ENCODE measurements at places on chromosomes 5 and 9. TPM values are rescaled to one million over a fixed set of nuclear protein-coding genes. Genes with fewer than 3 reads are reported as not detected.

GRCh38 chr9:4324513-4324912 is 24.6 kb upstream of the GLIS3 start:
- DNase-seq = no peak

- no peak for DNase-seq
Measured at GRCh38 chr9:79007701-79008483, 563.9 kb upstream of the TLE4 start.

GRCh38 chr5:73282383-73282782 is 109.4 kb downstream of the TMEM174 start:
- no peak for DNase-seq

DNA sequence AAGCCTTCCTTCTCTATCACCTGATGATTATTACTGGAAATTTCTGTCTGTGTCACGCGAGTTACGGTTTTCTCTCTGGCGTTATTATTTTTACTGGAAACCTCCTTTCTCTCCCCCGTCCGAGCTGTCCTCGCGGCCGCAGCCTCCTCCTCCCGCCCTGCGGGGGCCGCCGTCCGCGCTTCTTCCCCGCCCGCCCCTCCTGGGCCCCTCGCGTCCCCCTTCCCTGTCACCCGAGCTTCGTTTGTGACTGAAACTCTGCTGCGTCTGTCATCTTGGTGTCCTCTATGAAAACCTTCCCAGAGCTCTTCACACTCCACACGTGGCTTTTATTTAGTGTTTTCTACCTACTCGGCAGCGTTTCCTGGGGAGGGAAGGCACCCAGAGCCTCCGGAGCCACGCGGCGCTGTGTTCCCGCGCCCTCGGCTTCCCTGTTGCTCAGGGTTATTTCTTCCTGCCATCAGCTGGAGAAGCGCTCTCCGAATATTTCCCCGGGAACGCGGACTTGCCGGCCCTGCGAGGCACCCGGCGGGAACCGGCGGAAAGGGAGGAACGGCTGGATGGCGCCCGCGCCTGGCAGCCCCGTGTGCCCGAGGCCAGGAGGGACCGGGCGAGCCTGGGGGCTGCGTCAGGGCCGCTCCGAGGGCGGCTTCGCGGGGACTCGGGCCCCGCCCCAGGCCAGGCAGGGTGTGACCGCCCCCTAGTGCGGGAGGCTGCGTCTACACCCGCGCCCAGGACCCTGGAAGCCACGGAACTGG is 33.9 kb downstream of the TRIP13 start:
- peak; percentile 72 for DNase-seq

- DNase-seq = no peak
Measured at GRCh38 chr5:160470437-160471361, 49.0 kb downstream of the PTTG1 start.

DNA sequence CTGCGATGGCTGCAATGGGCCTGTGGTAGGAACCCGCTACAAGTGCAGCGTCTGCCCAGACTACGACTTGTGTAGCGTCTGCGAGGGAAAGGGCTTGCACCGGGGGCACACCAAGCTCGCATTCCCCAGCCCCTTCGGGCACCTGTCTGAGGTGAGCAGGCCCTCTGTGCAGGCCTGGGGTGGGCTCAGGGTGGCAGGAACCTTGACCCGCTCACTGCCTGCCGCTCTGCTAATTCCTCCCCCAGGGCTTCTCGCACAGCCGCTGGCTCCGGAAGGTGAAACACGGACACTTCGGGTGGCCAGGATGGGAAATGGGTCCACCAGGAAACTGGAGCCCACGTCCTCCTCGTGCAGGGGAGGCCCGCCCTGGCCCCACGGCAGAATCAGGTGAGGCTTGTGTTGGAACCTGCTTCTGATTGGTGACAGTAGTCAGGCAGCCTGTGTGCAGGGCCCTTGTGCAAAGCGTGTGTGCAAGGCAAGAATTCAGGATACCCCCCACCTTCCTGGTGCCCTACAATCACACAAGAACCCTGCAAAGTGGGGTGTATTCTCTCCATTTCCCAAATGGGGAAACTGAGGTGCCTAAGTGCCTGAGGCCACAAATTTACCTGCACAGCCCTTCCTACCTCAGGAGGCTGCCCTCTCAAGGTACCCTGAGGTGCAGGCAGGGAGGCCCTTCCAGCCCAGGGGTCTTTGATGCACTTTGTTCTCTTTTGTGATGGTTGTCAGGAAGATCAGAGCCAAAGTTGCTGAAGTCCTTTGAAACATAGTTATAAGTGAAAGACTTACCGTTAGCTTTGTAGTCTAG is 3.4 kb downstream of the SQSTM1 start:
- DNase-seq = no peak

- DNase-seq = no peak
Measured at GRCh38 chr5:102106599-102106998, 189.5 kb downstream of the SLCO4C1 start.

DNA sequence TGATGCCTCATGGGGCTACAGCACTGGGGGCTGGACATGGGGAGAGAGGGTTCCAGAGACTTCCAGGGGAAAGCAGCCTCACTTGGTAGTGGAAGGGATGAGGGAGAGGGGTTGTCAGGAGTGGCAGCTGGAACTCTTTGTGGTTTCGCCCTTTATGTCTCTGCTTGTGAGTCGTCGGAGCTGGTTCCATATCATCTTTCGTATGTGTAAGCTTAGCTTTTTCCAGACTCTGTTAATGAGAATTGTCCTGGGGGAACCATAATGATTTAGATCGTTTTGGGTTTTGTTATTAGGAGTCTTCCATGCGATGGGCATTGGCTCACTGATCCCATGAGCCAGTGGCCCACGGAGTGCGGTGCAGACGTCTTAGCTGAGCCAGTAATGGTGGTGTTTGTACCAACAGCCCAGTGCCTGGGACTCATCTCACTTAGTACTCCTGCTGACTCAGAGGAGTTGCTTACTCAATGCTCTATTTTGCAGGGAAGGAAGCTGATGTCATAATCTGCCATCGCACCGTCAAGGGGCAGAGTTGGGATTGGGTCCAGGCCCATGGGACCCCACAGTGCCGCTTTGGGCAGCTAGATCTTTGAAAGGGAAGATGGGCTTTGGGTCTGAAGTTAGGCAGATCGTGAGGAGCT is 48.5 kb downstream of the NEK6 start:
- no peak for DNase-seq

- no peak for DNase-seq
Measured at GRCh38 chr9:92147030-92147851, 32.0 kb upstream of the SPTLC1 start.

DNA sequence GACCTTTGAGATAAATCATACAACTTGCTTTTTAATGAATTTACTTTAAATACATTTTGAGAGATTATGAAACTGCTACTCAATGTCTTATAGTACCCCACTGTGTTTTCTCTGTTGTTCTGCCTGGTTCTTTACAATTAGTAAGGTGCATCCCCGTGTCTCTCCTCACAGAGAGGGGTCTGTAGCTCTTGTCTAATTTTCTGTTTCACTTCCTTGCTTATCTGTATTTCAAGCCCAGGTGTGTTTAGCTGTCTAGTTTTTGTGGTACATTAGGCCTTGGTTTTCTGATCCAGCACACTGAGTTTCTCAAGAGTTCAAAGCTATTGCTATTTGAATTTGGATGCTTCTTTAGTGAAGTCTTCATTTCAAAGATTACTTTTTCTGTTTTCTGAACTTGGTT is 105.1 kb downstream of the MAST4 start:
- DNase-seq = no peak

The ANKRD33B gene
- 7.1 TPM for polyA plus RNA-seq

The ERCC6L2 gene
- 7.7 TPM for polyA plus RNA-seq

The TRAF1 gene
- 3.2 TPM for polyA plus RNA-seq

The STPG3 gene
- polyA plus RNA-seq = not detected

Measured in H1 (cell line).